ENCODE measurements at places on chromosomes 4 and X.

DNA sequence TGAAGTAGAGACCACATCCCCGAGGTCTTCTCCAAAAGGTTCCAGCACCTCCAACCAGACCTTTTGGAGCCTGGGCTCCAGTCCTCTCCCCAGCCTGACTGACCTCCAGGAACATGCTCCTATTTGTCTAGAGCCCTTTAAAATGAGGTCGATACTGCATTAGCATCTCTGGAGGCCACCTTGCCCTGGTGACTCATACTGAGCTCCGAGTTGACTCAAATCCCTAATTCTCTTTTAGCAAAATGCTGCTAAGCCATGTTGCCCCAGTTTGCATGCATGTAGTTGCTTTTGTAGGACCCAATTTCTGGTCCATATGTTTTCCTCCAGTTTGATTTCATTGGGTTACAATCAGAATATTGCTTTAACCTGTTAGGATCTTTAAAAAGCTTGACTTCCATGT, 43.5 kb upstream of the CITED1 start:
- no peak for DNase-seq

DNA sequence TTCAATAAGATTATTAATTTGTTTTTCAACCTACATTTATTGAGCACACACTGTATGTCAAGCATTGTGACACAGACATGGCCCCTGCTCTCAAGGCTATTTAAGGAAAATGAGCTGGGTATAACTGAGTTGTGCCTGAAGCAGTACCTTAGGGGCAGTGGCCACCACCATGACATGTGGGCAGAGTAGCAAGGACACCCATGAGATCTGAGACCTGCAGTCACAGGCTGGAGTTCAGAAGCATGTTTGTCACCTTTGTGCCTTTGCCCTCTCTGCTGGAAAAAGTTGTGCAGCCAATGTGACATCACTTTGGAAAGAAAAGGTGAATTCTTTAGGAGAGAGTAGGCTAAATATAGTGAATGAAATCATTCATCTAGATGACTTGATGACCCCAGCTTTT, 501.3 kb downstream of the BCOR start:
- no peak for DNase-seq

- no peak for DNase-seq
Measured at GRCh38 chr4:8414377-8414776, 26.1 kb downstream of the ACOX3 start.

DNA sequence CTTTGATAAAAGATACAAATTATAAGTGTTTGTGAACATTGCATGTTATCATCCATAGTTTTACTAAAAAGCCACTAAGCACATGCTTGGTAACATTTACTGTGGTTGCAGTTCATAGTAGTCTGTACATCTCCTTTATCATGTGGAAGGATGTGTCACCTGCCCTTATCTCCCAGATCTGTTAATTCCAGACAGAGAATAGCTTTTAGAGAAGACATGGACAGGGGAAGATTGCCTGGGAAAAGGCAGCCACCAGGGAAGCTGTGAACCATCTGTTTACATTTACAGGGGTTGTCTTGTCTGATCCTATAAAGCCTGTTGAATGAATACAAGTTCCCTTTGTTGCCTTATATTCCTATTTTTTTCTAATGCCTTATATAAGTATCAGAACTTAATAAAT, 396.0 kb downstream of the FAT4 start:
- DNase-seq, result no peak

- no peak for DNase-seq
Measured at GRCh38 chr4:13782231-13782630, 154.7 kb upstream of the BOD1L1 start.

DNA sequence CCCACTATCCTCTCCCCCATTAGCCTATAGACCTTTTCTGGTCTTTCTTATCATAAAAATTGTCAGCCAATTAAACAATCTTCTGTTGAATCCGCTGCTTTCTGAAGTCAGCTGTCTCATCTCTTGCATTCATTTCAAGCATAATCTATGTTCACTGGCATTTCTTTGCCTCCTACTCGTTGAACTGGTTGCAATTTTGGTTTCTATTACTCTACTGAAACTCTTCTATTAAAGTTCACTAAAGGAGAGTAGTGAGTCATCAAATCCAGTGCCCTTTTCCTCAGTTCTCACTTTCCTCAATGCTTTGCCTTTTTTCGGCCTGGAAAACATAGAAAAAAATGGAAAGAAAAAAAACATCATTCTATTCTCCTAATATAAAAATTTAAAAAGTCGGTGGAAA, 23.9 kb upstream of the CXCL13 start:
- DNase-seq, result no peak

- no peak for DNase-seq
Measured at GRCh38 chrX:30702736-30703135, 49.5 kb downstream of the GK start.

GRCh38 chrX:53440101-53440500, 5.9 kb upstream of the HSD17B10 start:
- DNase-seq, result no peak

DNA sequence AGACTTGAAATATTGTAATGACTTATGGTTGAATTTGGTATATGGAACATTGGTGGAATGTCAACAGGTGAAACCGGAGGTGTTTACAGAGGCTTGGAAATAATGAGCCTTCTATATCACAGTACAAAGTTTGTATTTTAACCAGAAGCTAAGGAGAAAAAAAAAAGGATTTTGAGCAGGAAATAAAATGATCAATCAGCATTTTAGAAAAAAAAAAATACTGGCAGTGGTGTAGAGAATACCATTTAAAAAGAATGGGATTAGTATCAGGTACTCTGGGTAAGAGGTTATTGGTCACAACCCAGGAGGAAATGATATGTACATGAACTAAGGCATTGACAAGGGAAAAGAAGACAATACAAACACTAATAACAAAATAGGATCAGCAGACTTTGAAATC, 587.1 kb upstream of the HTR2C start:
- no peak for DNase-seq

DNA sequence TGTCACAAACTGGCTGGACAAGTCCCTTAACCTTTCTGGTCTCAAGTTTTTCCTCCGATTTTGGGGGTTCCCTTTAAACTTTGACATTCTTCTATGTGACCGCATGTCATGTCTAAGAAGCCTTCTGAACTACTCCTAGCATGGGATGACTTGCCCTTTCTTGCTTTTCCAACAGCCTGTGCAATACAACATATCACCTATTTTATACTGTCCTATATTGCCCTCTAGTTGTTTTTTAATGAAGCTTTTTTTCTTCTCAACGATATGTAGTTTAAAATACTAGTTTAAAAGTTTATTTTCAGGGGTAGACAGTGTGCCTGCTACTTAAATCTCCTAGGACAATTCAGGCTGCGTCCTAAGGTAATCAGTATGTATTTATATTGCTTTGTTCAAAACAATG, 1.0 kb upstream of the IGBP1 start:
- DNase-seq, result no peak

DNA sequence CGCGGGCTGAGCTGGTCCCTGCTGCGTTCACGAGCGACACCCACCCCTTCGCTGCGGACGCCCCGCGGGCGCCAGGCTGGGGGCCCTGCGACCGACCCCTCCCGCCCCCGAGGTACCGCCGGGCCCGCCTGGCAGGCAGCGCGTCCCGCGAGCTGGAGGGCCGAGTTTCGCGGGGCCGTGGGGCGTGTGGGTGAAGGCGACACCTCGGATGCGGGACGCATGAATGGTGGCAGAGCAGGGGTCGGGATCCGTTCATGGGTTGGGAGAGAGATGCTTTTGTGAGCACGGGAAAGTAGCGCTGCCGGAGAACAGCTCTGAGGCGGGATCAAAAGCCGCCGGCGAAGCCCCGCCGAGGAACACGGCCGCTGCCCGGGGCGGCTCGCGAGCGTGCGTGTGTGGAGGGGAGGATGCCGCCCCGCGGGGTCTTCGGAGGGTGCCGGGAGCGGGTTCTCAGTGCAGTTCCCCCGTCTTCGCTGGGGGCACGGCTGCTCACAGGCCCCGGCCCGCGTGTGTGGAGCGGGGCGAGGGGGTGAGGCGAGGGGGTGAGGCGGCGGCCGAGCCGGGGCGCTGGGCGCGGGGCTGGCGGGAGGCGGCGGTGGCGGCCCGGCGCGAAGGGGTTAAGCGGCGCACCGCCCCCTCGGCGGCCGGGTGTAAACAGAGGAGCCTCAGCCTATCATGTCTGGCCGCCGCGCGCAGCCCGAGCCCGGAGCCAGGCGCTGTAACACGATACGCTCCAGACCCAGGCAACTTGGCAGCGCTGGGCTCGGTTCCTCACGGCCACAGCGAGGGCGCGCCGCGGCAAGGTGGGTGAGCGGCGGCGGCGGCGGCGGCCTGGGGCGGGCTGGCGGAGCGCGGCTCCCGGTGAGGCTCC, 205.3 kb downstream of the TENM3 start:
- DNase-seq, result peak; percentile 2

DNA sequence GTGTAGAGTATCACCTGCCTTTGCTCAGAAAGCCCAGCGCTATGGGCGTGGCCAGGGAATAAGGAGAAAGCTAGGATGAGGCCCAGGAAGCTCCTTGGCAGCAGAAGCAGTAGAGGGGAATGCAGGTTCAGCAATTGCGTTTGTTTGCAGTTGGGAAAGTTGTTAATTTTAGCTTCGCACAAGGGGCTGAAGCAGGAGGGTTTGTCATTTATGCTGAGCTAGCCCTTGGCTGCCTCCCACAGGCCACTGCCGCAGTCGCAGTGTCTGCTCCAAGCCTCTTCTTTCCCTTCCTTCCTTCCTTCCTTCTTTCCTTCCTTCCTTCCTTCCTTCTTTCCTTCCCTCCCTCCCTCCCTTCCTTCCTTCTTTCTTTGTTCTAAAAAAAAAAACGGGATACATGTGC, 21.5 kb downstream of the FRMPD3 start:
- DNase-seq, result no peak

- DNase-seq, result no peak
Measured at GRCh38 chr4:146916479-146917076, 29.1 kb downstream of the TTC29 start.

- no peak for DNase-seq
Measured at GRCh38 chr4:80333121-80333520, 2.4 kb upstream of the CFAP299 start.

- DNase-seq, result no peak
Measured at GRCh38 chr4:128322986-128323385, 35.4 kb upstream of the PGRMC2 start.

DNA sequence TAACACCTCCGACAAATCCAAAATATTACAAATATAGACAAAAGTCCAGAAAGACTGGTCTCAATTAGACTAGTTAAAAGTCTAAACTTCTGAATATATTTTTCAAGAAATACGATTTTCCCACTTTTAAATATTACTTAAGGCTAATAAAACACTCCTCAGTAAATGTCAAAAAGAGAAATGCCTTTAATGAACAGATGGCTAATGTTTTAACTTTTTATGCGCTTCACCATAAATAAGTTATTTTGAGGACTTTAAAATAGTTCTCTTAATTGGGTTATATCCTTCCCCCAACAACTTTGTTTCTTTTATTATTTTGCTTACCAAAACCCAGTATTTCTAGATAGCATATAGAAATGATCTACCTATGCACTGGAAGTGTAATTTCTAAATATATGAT, 201.4 kb downstream of the APBB2 start:
- DNase-seq, result no peak

GRCh38 chrX:108059801-108060200, 14.9 kb downstream of the VSIG1 start:
- DNase-seq, result no peak

DNA sequence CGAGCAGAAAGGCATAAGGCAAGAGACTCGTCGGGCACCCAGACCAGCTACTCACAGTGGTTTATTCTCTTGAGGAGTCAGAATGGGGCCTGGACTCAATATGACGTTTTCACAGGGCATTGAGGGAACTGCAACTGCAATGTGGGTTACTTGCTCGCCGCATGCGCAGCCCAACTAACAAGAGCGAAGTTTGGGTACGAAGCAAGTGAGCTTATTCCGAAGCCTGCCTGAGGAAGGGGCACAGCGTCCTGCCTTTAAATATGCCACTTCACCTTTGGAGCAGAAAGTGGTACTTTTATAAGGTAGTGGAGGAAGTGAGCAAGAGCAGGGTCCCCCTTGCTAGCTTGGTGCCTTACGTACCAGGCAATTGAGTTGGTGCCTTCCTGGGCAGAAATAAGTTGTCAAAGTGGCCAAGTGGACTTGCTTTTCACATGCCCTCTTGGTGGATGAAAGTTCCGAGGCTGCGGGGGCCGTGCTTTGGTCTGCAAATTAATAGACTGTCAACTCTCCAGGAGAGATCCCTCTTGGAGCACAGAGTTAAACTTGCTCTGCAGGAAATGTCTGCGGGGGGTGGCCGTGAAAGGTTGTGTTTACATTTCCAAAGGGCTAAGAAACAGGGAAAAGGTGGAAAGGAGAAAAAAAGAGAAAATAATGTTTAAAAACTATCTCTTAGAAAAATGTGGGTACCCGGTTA, 480.4 kb downstream of the TRIML1 start:
- DNase-seq, result no peak

DNA sequence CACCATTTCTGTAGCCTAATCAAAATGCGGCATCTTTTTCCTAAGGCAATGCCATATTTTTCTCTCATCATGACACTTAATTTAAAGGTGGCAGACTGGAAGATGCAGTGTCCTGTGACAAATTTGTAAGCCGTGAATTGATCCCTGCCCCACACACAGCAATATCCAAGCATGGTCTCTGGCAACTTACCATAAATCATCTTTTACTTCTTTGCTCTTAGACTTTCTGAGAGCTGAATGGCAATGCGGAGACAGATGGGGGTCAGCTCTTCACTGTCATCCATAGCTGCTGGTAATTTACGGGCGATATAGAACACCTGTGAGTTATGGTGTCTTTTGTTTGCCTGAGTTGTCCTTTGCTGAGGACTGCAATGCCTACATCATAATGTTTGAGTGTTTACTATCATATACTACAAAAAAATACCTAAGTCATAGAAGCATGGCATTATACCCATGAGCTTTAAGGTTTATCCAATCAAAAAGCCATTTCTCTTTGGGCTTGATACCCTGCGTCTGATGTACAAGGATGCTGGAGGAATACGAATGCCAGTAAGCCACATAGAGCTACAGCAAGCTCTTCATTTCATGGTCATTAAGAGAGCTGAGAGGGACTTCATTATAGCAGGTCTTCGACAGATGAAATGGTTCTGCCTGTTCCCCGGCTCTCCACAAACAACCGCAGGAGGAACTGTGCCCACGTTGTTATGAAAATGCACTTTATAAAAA, 148.1 kb downstream of the TRIML1 start:
- no peak for DNase-seq

- no peak for DNase-seq
Measured at GRCh38 chr4:138400066-138400465, 157.9 kb upstream of the SLC7A11 start.

DNA sequence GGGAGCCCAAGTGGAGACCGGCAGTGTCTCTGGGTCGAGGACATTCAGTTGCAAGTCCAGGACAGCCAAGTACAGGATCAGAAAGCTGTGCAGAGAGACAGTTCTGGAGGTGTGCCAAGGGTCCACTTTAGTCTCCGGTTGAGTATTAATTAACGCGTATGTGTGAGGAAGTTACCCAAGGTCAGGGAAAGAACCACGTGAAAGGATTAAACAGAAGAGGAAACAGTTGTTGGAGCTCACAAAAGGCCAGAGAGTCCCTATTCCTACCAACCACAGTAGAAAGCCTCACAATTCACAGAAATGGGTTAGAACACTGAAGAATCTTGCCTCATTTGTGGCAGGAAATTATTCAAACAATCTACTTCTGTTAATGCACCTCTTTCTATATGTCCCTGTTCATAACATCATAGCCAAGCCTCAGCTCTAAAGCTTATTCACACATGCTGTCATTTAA, 17.9 kb upstream of the NSUN7 start:
- DNase-seq, result no peak
